Astrocyte of the hippocampus (primary cell): ENCODE measurements at places on chromosomes 16 and 17.

- peak; percentile 48 for DNase-seq
Measured at GRCh38 chr17:13001991-13002615, 15.7 kb downstream of the ELAC2 start.

- DNase-seq = no peak
Measured at GRCh38 chr16:18853694-18854093, 52.3 kb upstream of the ARL6IP1 start.

DNA sequence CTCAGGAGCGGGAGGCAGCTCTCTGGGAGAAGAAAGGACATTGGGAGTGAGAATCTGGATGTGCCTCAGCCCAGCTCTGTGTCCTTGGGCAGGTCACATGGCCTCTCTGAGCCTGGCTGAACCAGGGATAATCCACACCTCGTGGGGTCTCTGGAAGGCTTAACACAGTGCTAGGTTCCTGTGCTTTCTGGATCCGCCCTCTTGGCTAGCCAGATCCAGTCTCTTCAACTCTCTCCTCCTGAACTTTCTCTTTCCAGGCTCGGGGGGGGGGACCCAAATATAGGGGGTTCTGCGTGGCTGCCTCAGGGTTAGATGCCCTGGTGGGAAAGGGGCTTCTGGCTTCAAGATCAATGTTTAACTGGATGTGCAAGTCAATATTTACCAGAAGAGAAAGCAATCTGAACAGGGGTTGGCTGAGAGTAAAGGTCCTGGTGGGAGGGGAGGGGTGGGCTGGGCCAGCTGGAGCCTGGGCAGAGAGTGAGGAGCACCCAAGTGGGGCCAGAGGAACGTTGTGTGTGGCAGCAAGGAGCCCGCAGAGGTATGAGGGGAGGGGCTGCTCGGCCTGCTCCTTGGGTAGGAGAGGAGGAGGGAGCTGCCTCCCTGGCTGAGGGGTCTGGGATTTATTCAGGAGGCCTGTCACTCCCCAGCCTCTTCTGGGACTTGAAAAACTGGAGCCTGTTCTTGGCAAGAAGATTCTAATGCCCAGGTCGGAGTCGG lies at the start of gene SERPINF2:
SERPINF2 (plus strand) TSS at position 501 of the 717 bp plus-strand sequence. CDS start 2,125 bp downstream, outside the sequence.
- no peak for DNase-seq

- DNase-seq = no peak
Measured at GRCh38 chr16:75234856-75235696, 16.3 kb downstream of the CTRB1 start.

GRCh38 chr16:70163596-70163995 lies 10.0 kb upstream of the CLEC18C start:
- DNase-seq = no peak

DNA sequence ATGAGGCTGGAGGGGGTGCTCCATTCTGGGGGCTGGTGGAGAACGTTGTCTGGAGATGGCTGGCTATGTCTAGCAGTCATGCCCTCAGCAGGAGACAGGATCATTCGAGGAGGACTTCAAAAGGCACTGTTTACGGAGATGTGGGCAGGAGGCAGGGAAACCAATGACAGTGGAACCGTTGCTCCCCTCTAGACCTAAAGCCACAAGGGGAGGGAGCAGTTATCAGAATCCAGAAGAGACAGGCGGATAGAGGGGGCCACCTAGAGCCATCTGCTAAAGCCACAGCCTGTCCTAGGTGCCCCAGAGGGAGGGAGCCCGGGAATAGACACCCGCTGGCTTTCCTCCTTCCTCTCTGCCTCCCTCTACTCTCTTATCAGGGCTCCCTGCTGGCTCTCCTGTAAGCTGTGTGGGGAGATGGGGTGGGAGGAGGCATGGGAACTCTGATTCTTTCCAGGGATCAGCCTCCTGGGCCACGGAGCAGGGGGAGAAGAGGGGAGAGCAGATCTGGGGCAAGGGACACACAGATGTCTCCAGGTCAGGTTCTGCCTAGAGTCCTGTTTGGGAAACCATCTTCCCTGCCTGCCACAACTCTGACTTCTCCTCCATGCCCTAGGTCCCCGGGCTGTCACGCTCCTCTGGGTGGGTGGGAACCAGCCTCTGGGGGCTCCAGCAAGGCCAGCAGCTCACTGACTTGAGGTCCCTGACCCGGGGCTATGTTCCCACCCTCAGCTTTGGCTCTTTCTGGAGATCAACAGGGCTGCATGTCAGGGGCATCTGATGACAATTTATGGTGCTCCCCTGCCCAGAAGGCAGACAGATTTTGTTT lies 42.3 kb downstream of the IRX3 start:
- no peak for DNase-seq

- peak; percentile 61 for DNase-seq
Measured at GRCh38 chr17:5557485-5557884, 26.8 kb downstream of the NLRP1 start.
